HEK293T (cell line): ENCODE measurements at places on chromosomes 3 and 15.

DNA sequence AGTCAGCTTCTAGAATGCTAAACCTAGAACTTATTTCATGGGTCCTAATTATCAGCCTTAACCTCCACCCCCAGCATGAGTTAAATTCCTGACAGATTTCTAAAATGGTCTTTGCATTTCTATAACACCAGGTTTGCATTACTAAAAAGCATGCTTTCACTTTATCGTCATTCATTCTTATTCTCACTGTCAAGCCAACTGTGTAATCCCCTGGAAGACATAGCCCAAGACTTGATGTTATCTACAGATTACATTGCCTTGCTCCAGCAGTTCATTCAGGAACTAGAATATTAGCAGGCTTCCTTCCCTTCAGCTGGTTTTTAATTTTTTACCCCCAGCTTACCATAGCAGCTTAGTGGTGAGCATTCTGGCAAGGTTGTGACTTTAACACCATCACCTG lies 184.0 kb downstream of the SLCO3A1 start:
- no peak for DNase-seq

DNA sequence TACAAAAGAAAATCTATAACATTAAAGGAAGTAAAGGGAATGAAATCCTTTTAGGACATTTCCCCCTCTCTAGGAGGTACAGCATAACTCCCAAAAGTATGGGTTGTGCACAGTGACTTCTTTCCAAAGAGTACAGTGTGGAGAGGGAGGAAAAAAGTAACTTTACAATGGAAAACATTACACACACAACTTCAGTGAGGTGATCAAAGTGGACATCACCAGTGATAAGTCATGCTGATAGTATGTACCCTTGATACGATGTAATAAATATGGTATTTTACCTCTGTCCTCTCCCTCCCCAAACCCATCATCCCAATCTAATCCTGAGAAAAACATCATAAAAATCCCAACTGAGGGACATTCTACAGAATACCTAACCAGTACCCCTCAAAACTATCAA lies 10.8 kb downstream of the PLD1 start:
- DNase-seq: no peak

GRCh38 chr3:45139372-45140140 lies 6.6 kb downstream of the CDCP1 start:
- no peak for DNase-seq

- DNase-seq: no peak
These were observed 130.6 kb upstream of the STT3B start for GRCh38 chr3:31402117-31402516.

DNA sequence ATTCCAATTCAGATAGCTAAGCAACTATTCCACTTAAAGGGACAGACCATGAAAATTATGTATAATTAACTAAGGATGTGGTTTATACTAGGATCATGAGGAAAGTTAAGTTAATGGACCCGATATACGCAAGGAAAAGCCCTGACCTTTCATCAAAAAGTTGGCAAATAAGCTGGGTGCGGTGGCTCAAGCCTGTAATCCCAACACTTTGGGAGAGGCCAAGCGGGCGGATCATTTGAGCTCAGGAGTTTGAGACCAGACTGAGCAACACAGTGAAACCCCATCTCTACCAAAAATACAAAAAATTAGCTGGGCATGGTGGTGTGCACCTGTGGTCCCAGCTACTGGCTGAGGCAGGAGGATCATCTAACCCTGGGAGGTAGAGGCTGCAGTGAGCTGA lies 39.6 kb downstream of the SCAP start:
- DNase-seq: no peak

- no peak for DNase-seq
These were observed 214.9 kb upstream of the C2CD4B start for GRCh38 chr15:62380011-62380410.

- DNase-seq: no peak
These were observed 8.4 kb downstream of the GATA2 start for GRCh38 chr3:128484404-128485281.

- no peak for DNase-seq
These were observed 411.0 kb upstream of the NR2F2 start for GRCh38 chr15:95919460-95919859.

DNA sequence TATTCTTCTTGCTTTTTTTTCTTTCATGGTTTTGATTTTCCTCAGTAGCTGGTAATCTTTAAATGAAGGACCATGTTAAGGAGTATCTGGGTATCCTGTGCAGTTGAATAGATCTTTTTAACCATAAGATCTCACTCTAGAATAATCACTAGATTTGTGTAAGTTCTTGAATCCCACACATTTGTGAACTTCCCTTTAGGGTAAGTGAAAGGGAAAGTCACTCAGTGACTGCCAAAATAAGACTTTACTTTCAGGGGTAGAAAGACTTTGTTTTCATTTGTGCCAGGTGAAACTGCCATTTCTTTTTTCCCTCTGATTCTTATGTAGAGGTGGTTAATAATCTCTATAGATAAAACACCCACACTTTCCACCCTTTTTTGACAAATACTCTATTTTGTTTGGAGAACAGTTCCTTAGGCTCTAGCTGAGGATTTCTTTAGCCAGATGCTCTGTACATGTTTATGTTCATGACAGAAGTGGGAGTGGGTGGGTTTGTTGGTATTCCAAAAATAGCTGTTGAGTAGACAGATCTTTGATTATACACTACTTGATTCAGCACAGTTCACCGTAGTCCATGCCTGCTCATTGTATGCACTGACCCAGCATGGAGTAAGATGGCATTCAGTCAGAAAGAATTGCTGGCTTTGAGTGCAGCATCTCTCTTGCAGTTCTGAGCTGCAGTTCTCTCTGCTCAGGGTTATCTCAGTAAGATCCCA lies 28.5 kb downstream of the LRRC49 start:
- DNase-seq: no peak

DNA sequence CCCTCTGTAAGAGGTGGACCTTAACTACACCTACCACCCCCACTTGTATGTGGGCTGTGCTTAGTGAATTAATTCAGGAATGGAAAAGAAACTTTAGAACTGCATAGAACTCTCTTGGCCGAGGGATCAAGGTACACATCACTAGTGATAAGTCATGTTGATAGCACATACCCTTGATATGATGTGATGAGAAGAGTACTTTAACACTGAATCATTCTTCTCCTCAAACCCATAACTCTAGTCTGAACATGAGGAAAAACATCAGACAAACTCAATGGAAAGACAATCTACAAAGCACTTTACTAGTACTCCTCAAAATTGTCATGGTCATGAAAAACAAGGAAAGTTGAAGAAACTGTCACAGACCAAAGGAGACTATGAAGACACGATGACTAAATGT lies 87.6 kb downstream of the P2RY1 start:
- DNase-seq: no peak

DNA sequence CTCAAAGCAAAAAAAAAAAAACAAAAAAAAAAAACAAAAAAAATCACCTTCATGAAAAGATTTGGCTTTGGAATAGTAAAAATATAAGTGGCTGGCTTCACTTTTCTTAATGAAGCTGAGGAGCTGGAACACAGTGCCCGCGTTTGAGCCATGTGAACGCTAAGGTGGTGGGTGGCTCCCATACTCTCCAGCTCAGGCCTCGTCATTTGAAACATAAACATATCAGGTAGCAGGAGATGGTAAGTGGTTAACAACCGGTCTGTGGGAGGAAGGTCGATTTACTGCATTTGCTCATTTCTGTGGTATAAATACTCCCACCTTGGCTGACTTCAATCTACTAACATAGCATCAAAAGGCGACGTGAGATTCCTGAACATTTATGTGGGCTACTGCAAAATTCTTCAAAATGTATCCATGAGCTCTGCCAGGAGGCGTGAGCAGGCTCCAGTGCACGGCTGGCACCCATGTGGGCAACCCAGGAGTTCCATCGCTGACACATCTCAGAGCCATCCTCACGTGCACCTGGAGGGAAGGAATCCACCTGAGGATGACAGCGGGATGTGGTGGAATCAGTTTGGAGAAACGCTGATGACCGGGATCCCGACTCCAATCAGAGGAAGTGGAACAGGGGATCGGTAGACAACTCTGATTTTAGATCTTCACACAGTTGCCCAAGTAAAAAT lies 157.6 kb downstream of the ATP10A start:
- DNase-seq: no peak

GRCh38 chr3:177777699-177778098 lies 580.4 kb upstream of the TBL1XR1 start:
- DNase-seq: peak; percentile 32

DNA sequence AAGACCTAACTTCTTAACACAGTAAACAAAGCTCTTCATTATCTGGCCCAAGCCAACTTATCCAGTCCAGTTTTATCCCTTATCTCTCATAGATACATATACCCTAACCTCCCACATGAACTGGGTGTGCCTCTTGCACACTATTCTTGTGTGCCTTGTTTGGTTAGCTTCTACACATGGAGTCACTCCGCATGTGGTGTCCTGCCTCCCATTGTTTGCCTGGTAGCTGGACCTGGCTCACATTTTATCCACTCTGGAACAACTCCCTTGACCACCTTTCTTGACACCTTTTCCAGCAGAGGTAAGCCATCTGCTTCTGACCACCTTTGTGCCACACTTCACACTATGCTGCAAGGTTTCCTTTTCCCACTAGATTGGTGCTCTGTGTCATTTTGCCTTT lies 15.2 kb downstream of the TIPARP start:
- no peak for DNase-seq

DNA sequence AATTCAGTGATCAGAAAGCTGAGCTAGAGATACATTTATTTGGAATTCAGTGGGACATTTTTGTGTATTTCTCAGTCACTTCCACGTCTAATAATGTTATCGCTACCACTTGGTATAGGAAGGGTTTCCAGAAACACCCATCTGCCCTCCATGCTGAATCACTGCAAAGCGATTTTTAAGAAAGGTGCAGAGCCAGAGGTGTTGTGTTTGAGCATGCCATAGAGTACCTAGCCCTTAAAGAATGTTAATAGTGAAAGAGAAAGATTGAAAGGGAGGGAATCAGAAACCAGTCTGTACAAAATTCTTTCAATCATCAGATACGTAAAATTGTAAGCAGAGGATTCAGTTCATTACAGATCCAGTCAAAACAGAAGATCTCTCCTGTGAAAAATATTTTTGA lies 80.1 kb upstream of the ARL6 start:
- DNase-seq: no peak

DNA sequence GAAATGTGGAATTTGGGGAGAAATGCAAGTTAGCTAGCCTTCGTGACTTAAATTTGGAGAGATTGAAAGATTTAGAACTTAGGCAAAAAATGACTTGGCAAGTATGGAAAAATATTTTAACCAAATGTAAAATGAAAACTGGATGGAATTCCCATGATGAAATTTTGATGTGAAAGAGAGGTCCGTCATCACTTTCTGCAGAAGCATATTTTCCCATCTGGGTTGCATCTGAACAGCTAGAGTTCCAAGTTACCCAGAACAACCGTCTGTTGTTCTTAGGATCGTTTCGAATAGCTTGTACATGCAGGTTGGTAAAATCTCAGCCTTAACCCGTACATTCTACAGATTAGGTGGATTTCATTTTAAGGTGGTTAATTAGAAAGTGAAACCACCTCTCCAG lies 136.3 kb downstream of the GHSR start:
- DNase-seq: no peak

GRCh38 chr3:66553441-66554113 lies 52.8 kb upstream of the LRIG1 start:
- no peak for DNase-seq

- peak; percentile 91 for DNase-seq
These were observed at the start of gene XYLB for GRCh38 chr3:38346587-38347410. Gene XYLB (plus strand): TSS chr3:38346785. CDS start chr3:38346869, 84 bp downstream.

- no peak for DNase-seq
These were observed 11.9 kb downstream of the RBPMS2 start for GRCh38 chr15:64763462-64763861.

DNA sequence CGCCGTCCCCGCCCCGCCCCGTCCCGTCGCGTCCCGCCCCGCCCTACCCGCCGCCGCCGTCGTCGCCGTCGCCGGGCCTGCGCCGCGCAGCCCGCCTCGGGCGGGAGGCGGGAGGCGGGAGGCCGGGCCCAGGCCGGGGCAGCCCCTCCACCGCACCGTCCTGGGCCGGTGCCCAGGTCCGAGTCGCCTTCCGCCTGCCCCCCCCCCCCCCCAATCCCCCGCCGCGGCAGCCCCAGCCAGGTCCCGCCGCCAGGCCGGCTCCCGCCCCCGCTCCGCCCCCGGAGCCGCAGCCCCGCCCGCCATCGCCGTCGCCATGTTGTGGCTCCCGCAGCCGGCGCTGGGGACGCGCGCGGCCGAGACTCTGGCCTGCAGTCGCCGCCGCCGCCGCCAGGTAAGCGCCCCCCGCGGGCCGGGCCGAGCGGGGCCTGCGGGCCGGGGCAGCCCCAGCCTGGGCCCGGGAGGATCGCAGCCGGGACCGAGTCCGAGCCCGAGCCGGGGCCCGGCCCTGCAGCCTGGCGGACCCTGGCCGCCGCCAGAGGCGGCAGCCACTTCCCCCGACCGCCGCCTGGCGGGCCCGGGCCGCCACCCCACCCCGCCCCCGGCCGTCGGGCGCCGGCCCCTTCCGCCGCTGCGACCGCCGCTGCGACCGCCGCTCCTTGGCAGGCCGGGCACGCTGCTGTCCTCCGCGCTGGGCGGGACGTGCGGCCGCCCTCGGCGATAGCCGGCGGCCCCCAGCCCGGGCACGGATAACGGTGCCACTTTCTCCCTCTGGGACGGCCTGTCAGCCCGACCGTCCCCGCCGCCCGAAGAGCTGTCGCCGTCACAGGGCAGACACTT lies at the start of gene ZNF592:
ZNF592 (plus strand) TSS at position 319 of the 837 bp plus-strand sequence. CDS start 34,084 bp downstream, outside the sequence.
- peak; percentile 82 for DNase-seq

- peak; percentile 18 for DNase-seq
These were observed at the start of gene THBS1 for GRCh38 chr15:39580485-39581241. Gene THBS1 (plus strand): TSS chr15:39581079. CDS start chr15:39581858, 779 bp downstream.

DNA sequence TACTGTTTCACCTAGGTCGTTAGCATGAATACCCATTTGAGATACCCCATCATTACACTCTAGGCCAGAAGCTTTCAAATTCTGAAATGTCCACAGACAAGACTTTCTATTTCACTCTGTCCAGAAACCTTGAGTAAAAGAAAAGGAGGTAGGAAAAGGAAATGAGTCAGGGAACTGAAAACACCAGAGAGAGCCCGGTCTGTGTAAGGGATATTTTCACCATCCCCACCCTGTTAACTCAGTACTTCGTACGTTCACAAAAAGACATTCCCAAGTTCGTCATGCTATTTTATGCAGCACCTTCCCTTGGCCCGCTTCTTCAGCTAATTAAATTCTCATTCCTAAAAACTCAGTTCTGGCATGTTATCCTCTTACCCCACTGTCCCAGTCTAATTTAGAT lies 89.4 kb upstream of the SOX2 start:
- no peak for DNase-seq
